ENCODE measurements at places on chromosomes 7 and 10.

GRCh38 chr7:159140170-159140910, 4.3 kb downstream of the VIPR2 start:
- no peak for DNase-seq

- DNase-seq = no peak
Observed at GRCh38 chr10:94194256-94194655, 168.5 kb downstream of the NOC3L start.

DNA sequence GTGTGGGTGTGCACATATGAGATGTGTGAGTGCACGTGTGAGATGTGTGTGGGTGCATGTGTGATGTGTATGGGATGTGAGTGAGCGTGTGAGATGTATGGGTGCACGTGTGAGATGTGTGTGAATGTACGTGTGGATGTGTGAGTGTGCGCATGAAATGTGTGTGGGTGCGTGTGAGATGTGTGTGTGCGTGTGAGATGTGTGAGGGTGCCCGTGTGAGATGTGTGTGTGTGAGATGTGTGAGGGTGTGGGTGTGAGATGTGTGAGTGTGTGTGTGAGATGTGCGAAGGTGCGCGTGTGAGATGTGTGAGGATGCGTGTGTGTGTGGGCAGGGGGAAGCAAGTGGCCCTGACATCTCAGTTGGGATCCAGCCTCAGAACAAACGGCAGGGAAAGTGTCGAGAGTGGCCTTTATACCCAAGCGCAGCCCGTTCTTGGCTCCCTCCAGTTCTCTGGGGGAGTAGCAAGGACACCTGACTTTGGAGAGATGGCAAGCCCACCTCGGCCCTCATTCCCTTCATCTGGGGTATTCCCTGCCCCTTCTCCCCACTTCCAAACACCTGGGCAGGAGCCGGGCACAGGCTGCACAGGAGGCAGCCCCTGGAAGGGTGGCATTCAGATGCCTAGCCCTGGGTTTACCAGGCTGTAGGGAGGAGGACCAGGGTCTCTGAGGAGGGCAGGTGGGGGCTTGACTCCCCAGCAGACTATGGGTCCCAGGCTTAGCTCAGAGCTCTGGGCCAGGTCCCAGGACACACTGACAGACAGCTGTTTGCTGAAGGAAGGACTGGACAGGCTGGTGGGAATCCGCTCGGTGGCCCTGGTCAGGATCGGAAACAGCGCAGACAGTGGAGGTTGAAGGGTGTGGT, 31.6 kb downstream of the PPIF start:
- DNase-seq = no peak

GRCh38 chr7:128666200-128666599, 5.9 kb upstream of the GARIN1A start:
- DNase-seq = no peak

GRCh38 chr7:47477191-47478016, 104.5 kb downstream of the TNS3 start:
- DNase-seq = no peak

- DNase-seq = no peak
Observed at GRCh38 chr7:153002572-153002971, 243.0 kb downstream of the ACTR3B start.

DNA sequence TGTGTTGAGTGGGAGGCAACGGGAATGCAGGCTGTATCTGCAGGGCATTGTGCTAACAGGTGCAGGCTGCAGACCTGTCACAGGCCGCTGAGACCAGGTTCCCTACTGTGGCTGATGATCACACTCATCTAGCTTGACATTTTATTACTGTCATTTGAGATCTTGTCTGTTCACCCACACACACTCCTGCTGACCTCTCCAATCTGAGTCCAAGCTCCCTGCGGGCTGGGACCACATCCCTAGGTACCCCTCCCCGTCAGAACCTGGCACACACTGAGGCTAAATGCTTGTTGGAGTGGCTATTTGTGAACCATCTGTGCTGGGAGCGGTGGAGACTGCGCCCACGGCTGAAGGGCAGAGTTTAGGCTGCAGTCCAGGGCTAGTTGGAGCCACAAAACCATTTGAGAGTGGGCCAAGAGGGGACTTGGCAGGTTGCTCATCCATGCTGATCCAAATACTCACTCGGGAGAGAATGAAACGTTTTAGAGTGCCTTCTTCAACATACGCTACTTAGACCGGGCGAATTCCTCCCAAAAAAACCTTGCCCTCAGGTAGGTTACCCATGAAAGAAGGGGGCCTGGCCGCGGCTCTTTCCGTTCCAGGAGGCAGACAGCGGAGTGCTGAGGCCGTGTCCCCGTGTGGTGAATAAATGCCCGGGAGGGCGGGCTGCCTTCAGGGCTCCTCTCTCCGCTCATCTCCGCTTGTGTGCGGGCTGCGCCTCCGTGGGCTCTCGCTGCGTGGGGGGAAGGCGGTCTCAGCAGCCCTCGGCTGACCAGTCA, 164.4 kb downstream of the RGS10 start:
- DNase-seq = no peak
